Stimulated activated CD4-positive, alpha-beta T cell treated with anti-CD3 and anti-CD28 coated beads, Interleukin-1b, Interleukin-23, amount 100 ng/mL, for 24 hours (primary cell): ENCODE measurements at places on chromosomes 6 and 20.

DNA sequence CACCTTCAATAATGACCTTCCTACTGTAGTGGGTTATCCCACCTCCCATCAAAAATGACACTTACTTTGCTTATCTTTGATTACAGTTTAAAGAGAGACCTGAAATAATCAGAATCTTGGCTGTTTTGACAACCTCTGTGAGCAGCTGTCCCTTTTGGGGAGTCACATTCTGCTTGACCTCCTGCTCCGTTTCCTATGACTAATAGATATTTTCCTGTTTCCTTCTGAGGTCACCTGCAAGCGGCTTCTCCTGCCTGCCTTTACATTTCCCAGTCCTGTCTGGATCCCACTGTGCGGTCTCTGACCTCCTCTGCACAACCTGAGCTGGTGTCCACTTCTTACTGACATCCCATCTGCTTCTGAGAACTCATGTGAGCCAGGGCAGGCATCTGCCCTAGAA, 54.2 kb downstream of the TRAM2 start:
- no peak for DNase-seq

GRCh38 chr20:24738981-24739633, 210.0 kb upstream of the CST7 start:
- DNase-seq, result no peak

DNA sequence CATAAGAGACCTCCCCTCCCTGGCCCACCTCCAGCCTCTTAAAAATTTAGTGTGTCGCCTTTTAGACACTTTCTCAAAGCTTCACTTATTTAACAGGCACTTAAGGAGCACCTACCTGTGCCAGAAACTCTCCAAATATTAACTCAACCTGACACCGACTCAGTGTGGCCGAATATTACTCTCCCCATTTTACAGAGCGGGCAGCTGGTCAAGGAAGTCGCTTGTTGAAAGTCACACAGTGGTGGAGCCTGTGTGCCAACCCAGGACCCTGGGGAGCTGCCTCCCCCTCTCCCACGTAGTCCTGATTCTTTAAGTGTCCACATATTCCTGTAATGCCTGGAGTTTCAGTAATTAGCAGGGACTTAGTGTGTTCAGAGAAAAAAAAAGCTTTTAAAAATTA, 1.0 kb upstream of the PMEPA1 start:
- DNase-seq, result no peak

GRCh38 chr6:89596484-89596883, 42.1 kb downstream of the LYRM2 start:
- no peak for DNase-seq

GRCh38 chr6:14129575-14129974, 12.0 kb downstream of the CD83 start:
- DNase-seq, result no peak

- DNase-seq, result no peak
Observed at GRCh38 chr20:13995841-13996240, 525 bp downstream of the MACROD2 start.

- DNase-seq, result no peak
Observed at GRCh38 chr6:110552901-110553641, 76.7 kb upstream of the SLC22A16 start.

DNA sequence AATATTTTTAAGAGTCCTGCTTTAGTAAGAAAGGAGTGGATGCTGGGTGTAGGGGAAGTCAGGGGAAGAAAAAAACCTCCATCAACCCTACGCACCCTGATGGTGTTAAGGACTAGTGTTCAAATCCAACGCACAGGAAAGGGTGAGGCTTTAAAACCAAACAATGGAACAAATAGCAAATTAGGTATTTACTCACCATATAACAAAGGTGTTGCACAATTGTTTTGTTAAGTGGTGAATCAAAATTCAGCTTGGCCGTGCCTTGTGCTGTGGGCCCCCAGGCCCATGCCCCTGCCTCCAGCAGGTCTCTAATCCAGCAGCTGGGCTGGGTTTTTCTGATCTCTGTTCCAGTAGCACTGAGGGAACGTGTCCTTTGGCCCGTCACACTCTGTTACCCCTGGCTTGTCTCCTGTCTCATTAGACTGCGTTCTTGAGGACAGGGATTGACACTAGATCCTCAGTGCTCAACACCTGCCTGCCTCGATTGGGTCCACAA, 11.8 kb downstream of the FAM83D start:
- no peak for DNase-seq

GRCh38 chr6:91366781-91367180, 779.9 kb upstream of the MAP3K7 start:
- no peak for DNase-seq

DNA sequence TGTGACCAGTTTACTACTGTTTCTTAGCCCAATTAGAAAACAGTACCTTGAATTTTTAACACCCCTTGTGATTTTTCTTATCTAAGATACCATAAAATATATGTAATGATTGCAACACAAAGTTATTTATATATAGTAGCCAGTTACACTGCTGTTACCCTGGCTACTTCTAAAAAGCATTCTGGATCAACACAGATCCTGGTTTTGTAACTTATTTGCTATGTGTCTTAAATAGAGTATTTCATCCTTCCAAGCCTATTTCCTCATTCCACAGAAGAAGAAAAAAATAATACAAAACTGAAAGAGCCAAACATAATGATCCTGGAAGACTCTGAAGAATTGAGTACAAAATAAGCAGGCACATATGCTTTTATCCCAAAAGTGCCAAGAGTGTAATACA, 19.0 kb upstream of the GSTA4 start:
- no peak for DNase-seq

DNA sequence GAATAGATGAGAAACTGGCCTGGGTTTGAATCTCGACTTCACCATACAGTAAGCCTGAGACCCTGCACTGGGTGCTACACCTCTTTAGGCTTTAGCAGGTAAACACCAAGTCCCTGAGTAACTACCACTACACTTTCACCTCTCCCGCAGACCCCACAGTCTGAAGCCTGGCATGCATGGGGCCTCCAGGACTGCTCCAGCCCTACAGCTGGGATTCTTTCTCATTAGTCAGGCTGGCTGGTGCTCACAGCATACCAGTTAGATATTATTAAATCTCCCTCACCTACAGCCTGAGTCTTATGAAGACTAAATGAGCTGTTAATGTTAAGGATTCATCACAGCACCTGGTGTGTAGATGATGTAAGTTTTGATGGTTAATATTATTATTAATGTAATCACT, 388.7 kb downstream of the ARHGAP18 start:
- no peak for DNase-seq

GRCh38 chr20:38173237-38174156, 8.4 kb upstream of the TGM2 start:
- DNase-seq, result no peak

GRCh38 chr6:159212028-159212427, 42.8 kb downstream of the FNDC1 start:
- no peak for DNase-seq

- DNase-seq, result no peak
Observed at GRCh38 chr6:122651604-122652003, 41.4 kb downstream of the PKIB start.

DNA sequence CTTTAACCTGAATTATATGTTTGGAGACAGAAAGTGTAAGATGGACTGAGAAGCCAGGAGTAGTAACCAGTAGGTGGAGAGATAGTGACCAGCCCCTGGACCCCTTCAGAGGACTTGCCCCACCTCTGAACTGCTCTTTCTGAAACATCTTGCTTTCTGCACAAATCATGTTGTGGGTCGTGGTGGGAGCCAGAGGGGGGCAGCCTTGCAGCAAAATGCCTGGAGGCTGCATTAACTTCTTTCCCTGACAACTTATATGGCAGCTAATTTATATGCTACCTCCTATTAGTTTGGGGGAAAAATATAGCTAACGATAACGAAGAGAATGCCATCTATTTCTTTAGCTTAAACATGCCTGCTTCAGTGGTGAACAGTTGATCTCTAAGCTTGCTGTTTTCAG, 859.8 kb downstream of the MAFB start:
- no peak for DNase-seq

DNA sequence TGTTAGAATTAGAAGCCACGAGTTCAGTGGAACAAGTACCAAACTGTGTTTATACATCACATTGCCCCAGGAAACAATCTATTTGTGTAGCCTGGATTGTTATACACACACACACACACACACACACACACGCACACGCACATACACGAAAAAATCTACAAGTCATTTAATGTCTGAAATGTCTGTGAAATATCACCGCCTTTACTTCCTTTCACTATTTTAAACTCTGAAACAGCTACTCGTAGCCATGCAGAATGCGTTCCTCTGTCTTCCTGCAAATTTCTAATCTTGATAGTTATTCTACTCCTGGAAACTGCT, 84.4 kb upstream of the SCAF8 start:
- DNase-seq, result no peak

GRCh38 chr20:17572034-17572638, 2.3 kb downstream of the DSTN start:
- DNase-seq, result no peak

- DNase-seq, result no peak
Observed at GRCh38 chr6:19714434-19715166, 122.6 kb upstream of the ID4 start.

DNA sequence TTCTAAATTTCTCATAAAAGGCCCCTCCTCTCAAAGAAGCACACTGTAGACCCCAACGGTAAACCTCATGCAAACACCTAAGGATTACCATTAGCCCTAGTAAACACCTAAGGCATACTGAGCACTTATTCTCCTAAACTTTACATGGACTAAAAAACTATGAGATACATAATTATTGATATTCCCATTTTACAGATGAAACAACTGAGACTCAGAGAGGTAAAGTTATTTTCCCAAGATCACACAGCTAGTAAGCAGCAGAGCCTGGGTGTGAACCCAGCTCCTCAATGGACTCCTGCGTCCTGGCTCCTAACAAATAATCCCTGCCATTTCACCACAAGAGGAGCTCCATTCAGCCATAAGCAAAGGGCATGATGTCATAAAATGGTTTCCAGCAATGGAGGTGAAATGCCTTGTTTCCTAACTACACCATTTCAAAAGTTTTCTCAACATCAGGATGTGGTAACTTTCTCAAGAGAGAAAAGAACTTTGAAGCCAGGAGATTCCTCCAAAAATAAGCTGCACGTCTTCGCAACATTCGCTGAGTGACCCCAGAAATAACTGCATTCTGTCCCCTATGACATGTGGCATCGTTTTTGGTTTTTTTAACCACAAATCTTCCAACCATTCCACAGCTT, 4.1 kb downstream of the ATP9A start:
- no peak for DNase-seq

DNA sequence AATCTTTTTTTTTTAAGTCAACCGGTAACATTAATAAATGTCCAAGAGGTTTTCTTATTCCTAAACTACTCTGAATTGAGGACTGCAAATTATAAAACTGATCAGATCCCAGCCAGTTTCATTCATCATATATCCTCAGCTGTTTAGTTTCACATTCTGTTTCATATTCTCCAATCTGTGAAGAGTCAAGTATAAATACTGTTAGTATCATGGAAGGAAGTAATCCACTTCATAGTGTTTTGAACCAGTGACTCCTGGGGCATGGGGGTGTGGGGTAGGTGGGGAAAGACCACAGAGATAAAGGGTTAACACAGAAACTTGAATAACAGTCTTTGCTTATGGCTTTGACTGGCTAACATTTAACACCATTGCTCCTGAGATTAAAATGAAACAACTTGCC, 69.9 kb downstream of the FYN start:
- no peak for DNase-seq

- no peak for DNase-seq
Observed at GRCh38 chr6:34447386-34447785, 18.5 kb upstream of the PACSIN1 start.

DNA sequence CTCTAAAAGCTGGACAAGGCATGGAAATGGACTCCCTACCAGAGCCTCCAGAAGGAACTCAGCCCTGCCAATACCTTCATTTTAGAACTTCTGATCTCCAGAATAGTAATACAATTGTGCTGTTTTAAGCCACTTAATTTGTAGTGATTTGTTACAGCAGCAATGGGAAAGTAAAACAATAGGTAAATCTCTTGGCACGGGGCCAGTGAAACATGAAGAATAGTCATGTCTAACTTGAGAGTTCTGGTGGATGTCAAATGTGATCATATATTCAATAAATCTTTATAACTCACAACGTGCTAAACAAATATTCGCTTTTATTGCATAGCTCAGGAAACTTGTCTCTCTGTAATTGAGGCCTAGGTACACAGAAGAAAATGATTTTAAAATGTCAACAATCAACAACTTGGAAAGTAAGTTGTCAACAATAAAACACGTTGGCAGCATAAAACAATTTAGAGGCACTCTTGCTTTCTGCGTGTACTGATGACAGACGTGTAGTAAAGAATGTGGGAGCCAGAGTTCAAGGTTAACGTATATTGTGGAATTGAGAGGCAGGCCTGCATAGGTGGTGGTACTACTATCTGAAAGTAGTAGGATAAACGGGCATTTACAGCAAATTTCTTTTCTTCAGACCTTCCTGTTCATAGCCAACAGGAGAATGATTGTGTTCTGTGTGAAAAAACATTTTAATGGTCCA, 140.5 kb upstream of the OPRM1 start:
- DNase-seq, result no peak

GRCh38 chr6:47247227-47247797, 62.4 kb downstream of the TNFRSF21 start:
- DNase-seq, result no peak

GRCh38 chr20:37956107-37956585, 53.2 kb downstream of the VSTM2L start:
- DNase-seq, result no peak

GRCh38 chr6:84197708-84198107, 29.7 kb downstream of the CEP162 start:
- no peak for DNase-seq
